Spleen (tissue), 13 donors: ENCODE measurements at places on chromosomes 16 and 17.

GRCh38 chr16:13036600-13036999, 135.2 kb downstream of the SHISA9 start:
- DNase-seq, result no peak

DNA sequence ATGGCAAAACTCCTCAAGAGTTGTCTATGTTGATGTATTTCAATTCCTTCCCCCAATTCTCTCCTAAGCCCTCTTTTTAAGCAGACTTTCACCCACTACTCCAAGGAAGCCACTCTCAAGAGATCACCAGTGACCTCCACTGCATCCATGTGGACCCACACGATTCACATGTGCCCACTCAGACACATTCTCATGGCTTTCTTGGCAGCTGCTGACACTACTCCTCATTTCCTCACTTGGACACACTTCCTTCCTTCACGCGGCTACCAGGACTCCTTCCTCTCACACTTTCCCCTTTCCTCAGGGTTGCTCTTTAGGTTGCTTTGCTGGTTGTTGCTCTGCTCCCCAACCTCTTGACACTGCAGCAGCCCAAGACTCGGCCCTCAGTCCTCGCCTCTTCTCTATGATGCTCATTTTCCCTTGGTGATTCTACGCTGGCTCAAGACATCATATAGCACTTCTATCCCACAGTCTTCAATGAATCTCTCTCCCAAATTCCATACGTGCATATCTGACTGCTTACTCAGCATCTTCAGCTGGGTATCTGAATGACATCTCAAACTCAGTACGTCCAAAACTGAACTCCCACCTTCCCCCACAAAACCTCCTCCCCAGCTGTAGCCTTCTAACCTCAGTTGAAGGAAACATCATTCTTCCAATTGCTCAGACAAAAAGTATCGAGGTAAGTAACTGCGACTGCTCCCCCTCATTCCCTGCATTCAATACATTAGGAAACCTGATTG, 28.2 kb downstream of the HELZ start:
- no peak for DNase-seq

GRCh38 chr17:6995500-6996255, at the start of gene ALOX12:
Gene ALOX12, plus strand, starts transcription at chr17:6996049. Its CDS starts 69 bp downstream, at chr17:6996118.
- DNase-seq, result no peak

DNA sequence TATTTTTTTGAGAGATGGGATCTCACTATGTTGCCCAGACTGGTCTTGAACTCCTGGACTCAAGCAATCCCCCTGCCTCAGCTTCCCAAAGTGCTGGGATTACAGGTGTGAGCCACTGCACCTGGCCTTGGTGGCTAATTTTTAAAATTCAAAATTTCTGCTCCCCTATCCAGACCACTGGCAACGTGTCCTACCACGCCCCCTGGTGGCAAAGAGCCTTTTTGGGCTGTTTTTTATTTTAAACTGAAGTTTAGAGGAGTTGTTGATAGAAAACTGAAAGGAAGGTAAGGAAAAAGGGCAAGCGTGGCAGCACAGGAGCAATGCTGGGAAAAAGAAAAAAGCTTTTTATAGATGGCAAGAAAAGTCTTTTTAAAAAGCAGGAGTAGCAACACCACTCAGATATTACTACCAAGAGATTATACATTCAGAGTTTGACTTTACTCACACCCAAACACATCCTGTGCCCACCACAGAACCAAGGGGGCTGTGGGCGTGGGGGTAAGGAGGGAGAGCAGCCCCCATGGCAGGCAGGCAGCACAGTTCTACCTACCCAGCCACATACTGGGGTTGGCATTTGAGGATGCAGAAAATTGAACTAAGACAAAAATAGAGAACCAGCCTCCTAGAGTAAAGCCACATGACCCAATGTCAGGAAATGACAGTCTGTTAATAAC, 4.2 kb upstream of the MXRA7 start:
- peak; percentile 89 for DNase-seq

- DNase-seq, result no peak
These were observed 100.3 kb downstream of the C16orf95 start for GRCh38 chr16:87216841-87217275.

DNA sequence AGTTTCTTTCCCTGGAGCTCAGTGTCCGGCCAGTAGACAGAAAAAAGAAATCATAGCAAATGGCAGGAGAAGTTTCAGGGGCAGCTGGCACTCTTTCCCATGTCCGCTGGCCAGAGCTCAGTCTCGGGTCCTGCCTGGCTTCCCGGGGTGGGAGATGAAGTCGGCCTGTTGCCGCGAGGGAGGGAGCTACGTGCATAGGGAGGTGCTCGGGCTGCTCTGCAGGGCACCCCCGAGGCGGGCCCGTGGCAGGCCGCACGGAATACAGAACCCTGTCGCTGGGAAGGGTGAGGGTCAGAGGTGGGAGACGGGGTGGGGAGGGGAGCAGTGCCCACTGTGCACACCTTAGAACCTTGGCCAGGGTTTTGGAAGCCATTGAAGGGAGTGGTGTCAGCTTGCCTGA, 78.3 kb upstream of the FOXF1 start:
- DNase-seq, result no peak

DNA sequence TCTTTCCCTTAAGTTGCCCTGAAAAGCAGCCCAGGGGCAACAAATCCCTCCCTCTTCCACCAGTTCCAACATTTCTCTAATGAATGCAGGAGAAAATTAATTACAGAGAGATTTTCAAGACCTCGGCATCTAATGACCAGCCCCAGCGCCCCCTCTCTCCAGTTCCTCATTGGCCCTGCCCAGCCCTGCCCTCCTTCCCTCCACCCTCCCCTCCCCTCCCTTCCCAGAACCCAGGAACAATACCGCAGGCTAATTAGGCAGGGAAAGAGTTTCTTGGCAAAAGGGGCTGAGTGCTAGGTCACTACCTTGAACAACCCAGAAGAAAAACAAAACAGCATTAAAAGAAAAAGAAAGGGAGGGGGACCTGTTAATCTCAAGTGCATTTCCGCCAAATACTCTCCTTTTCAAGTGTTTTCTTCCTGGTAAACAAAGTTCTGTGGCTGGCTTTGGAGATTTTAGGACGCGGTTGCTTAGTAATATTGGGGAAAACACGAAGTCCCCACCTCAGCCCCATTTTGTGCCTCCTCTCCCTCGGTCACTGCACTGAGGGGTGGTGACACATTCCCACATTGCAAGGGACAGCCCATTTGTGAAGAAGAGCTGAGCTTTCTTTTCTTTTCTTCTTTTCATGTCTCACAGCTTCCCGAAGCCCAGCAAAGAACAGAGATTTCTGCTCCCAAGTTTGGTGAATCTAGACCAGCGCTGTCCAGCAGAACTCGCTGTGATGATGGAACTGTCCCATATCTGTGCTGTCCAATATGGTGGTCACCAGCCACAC, 215.4 kb downstream of the SOX9 start:
- no peak for DNase-seq

GRCh38 chr17:7959503-7960253, 27.7 kb downstream of the CNTROB start:
- no peak for DNase-seq

DNA sequence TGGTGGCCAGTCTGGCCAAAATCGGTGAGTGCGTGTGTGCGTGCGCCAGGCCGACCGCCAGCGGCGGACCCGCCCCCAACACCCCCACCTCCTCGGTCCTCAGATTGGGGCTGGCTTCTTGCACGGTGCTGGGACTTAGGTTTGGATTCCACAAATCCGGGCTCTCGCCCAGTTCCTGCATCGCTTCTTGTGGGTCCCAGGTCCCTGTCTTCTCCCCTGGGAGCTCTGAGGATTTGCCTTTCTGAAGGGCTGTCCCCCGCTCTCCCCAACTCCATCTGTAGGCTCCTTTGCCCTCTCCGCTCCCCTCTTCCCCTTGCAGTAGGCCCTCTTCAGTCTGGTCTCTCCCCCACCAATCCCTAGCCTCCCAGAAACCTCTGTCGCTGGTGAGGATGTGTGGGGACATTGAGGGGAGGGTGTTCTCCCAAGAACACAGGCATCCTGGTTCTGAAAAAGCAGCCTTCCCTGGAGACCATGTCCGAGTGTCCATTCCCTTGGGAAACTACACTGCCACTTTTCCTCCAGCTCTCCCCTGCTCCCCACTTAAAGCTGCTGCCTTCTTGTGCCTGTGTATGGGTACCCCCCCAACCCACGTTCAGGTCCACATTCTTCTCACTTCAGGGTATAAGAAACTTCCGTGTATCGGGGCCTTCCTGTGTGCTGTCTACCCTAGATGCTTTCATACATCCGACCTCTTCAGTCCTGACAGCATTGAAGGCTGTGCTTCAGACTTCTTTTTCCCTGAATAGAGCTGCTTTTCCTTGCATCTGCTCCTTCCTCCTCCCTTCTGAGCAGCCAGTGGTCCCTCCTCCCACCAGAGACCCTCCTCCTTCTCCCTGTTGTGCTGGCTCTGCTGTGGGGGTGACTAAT, 632 bp downstream of the SLC9A5 start:
- no peak for DNase-seq

GRCh38 chr16:69179328-69180010, 7.5 kb upstream of the SNTB2 start:
- DNase-seq, result no peak

- DNase-seq, result no peak
These were observed 140.8 kb upstream of the ELAC2 start for GRCh38 chr17:13158494-13159240.

GRCh38 chr16:2927010-2927646, 15.4 kb downstream of the FLYWCH1 start:
- peak; percentile 94 for DNase-seq

DNA sequence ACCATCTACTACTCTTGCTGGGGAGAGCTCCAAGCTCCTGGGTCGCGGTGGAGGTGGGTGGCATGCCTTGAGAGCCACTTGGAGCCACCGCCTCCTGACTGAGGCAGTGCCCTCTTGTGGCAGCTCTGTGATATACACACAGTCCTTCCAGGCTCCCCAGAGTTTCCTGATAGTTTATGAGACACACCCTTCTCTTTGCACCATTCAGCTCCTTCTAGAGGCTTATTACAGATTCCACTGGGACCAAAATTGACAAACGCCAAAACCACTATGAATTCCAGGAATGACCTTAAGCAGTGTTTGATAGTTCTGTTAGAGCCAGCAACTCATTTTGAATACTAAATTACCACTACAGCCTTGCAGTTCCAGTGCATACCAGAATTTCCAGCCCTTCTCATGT, 170.1 kb upstream of the CDH13 start:
- no peak for DNase-seq

DNA sequence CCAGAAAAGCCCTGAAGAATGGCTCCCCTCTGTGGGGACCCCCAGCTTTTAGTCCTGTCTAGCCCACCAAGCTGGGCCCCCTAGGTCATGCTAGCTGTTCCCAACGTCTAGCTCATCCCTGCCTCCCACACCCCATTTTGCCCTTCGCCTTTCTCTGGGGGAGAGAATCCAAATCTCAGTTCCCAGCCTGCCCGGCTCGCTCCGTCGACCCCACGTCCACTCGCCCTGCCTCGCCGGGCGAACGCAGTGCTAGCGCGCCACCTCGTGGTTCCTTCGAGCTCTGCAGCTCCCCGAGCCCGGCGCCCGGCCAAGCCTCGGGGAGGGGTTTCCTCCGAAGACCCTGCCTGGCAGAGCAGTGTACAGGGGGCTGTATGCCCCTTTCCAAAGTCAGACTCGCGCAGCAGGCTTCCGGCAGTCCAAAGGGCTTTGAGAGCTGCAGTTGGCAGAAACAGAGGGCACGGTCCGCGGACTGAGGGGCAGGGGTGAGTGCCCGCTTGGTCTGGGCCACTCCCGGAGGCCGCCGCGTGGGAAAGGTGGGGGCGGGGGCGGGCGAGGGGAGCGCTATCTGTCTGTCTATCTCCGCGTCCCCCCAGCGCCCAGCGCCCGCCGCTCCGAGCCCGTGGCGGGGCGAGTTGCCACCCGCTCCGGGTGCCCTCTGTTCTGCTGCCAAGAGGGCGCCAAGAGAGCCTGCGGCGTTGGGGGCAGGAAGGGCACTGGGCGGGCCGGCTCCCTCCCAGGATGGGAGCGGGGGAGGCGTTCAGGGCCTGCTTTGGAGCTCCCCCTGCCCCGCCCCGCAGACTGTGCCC, 1.7 kb upstream of the DLX3 start:
- peak; percentile 91 for DNase-seq

GRCh38 chr16:75305364-75306098, 54.1 kb upstream of the BCAR1 start:
- no peak for DNase-seq

DNA sequence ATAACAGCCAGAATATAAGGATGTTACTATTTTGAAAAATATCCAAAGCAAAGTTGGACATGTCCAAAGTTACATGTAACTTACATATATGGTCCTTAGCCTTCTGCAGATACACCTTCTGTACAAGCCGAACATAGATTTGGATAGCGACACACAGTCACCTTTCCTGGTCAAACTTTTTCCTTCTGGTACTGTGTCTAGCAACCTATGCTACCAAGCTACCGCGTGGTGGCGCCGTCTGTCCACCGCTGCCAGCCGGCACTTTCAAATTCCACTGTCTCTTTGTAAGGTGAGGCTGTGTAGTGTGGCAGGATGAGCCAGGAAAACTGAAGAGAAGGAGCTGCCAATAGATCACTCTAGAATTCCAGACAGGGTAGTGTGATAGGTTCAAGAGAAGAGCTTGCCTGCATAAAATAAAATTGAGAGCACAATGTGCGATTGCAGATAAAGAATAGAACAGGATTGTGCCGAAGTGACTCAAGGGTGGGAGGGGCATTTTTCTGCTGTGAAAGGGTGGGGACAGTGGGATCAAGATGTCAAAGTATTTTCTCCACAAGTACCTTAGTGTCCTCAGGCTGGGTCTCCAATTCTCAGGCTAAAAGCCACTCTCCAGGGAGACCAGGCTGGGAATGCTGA, 366.9 kb downstream of the SLC39A11 start:
- peak; percentile 82 for DNase-seq

- DNase-seq, result peak; percentile 35
These were observed 13.0 kb upstream of the KRT19 start for GRCh38 chr17:41540921-41541625.

- DNase-seq, result no peak
These were observed 443.7 kb upstream of the DYNLRB2 start for GRCh38 chr16:80097098-80097497.

DNA sequence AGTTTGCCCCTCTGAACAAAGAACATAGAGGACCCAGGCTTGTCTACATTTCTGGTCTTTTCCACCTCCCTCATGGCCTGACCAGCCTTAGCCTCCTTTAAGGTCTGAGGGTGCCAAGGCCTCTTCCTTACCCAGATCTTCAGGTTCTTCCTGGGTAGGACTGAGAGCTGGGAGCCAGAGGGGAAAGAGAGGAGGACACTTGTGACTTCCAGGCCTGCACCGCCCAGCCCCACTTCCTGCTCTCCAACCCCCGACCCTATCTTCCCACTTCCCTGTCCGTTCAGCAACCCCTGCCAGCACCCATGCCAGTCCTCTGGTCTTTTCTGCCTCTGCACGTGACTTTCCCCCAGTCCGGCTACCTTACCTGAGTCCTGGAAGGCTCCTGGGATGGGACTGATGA, 534 bp downstream of the PRSS36 start:
- DNase-seq, result no peak

GRCh38 chr17:4579678-4580077, 4.7 kb upstream of the SMTNL2 start:
- DNase-seq, result peak; percentile 33

GRCh38 chr16:54050459-54051210, 236.0 kb downstream of the IRX3 start:
- no peak for DNase-seq
